T-helper 22 cell (primary cell): ENCODE measurements at places on chromosomes 16 and 17.

DNA sequence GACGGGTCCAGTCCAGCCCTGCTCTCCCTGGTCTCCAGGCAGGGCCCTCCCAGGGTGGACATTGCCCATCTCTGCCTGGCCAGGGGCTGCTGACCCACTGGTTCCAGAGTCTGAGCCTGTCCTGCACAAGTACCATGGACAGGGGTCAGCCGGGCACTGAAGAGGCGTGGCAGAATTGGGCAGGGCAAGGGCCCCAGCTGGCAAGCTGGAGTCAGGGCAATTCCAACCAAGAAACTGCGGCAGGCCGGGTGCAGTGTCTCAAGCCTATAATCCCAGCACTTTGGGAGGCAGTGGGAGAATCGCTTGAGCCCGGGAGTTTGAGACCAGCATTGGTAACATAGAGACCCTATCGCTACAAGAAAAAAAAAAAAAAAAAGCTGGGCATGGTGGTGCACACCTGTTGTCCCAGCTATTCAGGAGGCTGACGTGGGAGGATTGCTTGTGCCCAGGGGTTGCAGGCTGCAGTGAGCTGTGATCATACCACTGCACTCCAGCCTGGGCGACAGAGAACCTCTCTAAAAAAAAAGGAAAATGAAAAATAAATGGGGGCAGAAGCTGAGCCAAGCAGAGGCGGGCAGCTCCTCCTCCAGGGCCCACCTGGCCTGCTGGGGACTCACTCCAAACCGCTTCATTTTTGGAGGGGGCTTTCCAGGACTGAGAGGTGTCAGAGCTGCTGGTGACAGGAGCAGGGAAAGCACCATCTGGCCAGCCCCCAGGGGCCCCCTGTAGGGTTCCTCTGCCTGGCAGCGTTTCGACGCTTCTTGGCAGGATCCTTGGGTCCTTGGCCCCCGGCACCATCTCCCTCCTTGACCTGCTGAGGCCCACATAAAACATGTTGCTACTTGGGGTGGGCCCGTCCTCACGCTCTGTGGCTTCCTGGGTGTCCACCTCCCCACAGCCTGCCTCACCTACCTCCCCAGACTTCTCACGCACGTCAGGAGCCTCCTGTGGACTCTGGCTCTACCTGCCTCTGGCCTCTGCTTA lies 2.9 kb upstream of the MAFG start:
- no peak for DNase-seq

DNA sequence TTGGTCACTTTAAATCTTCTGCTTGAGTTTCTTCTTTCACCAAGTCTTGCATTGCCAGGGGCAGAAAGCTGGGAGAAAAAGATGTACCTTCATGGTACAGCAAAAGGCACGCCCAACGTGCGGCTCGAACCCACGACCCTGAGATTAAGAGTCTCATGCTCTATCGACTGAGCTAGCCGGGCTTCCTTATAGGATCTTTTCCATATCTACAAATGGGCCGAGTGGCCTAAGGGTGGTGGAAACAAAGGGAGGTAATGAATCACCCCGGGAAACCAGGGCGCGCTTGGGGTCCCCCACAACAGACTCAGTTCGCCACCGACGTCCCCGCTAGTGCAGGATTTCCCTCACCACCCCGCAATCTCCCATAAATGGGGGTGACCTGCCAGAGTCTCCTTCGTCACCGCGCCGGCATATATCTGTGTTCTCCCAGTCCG lies 7.5 kb upstream of the OR1F1 start:
- DNase-seq: no peak

GRCh38 chr16:47064775-47065174 lies 79.0 kb downstream of the NETO2 start:
- no peak for DNase-seq

GRCh38 chr16:79468121-79468552 lies 132.4 kb downstream of the MAF start:
- DNase-seq: no peak

DNA sequence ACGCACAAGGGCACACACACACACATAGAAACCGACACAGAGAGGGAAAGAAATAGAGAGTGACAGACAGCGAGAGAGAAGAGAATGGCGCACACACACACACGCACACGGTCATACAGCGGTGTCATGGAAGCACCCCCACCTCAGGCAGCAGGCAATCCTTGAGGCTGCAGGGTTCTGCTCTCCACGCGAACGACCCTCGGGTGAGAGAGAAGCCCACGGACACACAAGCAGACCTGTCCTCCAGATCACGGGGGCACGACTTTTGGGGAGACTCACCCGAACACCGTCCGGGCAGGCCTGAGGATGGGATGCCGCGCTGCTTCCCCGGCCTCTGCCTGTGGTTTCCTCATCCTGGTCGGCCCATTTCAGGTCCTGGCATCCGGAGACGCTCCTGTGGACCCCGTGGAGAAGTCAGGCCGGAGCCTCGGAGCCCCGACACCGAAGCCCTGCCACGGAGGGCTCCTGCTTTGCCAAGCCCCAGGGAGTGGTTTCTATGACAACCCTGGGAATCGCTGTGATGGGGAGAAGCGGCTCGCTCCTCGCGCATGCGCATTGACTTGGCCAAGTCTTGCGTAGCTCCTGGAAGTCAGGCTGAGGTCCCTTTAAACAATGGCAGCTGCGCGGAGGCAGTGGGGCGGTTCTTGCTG lies 118.2 kb upstream of the KCNJ18 start:
- peak; percentile 14 for DNase-seq

DNA sequence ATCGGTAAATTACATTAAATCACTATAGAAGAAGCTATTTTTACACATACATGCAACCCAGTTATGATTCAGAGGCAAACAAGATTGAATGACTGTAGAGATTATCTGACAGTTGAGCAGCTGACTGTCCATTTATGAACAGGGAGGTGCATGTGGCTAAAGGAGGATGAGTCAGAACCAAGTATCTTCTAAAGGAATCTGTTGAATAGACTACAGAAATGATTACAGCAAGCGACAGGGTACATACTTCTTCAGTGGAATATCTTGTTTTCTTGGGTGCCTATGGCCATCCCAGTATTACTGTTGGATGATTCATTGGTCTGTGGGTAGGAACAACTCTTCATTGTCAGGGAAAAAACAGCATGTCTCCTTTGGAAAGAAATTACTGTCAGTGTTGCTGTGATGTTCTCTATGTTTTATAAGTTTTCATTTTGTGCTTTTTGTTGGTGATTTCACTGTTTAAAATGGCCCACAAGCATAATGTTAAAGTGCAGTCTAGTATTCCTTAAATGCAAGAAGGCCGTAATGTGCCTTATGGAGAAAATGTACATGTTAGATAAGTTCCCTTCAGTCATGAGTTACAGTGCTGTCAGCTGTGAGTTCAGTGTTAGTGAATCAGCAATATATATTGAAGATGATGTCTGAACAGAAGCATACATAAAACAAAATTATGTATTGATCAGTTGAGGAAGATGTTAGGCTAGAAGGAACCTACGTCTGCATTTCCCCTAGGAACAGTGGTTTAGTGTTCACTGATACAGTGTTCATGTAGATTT lies 27.0 kb downstream of the CBFB start:
- no peak for DNase-seq

DNA sequence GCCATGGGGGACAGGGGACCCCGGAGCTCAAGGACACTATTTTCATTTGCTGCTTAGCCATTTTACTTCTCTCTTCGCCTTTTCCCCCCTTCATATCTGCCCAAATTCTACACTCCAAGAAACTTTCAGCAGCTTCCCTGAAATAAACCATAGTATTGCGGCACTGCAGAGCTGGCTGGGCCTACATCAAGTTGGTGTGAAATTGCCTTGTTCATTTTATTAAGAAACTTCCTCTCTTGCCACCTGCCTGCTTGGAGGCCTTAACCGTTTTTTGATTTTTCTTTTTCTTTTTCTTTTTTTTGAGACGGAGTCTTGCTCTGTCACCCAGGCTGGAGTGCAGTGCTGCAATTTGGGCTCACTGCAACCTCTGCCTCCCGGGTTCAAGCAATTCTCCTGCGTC lies 7.4 kb upstream of the CPNE2 start:
- no peak for DNase-seq

GRCh38 chr17:27489045-27489715 lies 32.9 kb downstream of the KSR1 start:
- DNase-seq: no peak

DNA sequence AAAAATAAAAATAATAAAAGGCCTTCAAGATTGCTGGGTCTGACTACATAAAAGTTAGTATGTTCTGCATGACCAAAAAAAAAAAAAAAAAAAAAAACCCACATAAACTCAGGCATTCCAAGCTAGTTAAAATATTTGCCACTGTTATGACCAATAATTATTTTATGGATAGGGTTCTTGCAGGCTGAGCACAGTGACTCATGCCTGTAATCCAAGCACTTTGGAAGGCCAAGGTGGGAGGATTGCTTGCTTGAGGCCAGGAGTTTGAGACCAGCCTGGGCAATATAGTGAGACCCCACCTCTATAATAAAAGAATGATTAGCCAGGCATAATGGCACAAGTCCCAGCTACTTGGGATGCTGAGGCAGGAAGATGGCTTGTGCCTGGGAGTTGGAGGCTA lies 8.1 kb downstream of the SCNN1B start:
- DNase-seq: no peak

GRCh38 chr16:89422527-89422904 lies 67.8 kb downstream of the ANKRD11 start:
- no peak for DNase-seq

GRCh38 chr17:62819511-62820221 lies 11.6 kb upstream of the MARCHF10 start:
- DNase-seq: no peak

GRCh38 chr16:16028311-16028999 lies 79.0 kb downstream of the ABCC1 start:
- no peak for DNase-seq

DNA sequence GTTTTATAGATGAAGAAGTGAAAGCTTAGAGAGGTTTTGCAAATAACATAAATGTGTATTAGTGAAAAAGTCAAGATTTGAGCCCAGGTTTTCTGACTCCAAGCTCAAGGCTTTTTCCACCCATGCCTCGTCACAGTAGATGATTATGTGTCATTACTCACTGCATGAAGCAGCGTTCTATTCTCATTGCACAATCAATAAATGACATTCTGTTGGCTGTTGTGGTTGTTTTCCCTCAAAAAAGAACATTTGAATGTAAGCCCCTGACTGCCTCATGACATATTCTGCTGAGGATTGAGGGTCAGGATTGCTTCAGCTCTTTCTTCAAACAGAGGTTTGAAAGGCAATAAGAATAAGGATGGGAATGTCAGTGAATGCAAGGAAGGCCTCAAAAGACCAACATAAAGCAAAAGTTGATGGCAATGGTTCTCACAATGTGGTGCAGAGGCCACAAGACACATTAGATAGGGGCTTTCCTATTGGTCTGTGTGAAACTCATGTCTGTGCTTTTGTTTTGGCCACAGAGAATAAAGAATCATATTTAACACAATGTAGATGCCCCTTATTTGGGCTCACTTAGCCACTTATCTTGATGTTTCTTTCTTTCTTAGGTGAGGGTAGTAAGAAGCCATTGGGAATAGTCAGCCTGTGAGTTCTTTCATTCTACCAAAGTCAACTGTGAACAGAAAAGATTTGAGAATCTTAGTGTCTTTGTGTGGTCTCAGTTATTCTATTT lies 5.4 kb upstream of the MMD start:
- DNase-seq: no peak

GRCh38 chr17:82658796-82659452 lies 10.7 kb upstream of the WDR45B start:
- DNase-seq: no peak

DNA sequence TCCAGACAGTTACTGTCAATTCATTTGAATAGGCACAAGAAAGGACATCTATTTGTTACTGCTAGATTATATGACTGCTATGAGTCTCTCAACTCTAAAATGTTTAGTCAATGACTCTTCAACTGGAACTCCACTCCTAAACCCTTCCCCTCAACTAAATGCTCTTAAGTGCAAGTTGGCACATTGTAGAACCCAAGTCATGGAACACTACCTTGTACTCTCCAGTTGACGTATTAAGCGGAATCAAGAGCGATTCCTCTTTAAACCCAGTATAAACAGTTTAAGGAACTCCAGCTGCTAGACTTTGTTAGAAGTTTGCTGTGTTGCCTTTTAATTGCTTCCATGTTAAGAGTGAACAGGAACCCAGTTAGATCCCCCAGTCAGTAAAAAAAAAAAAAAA lies 44.6 kb downstream of the STH start:
- DNase-seq: no peak

DNA sequence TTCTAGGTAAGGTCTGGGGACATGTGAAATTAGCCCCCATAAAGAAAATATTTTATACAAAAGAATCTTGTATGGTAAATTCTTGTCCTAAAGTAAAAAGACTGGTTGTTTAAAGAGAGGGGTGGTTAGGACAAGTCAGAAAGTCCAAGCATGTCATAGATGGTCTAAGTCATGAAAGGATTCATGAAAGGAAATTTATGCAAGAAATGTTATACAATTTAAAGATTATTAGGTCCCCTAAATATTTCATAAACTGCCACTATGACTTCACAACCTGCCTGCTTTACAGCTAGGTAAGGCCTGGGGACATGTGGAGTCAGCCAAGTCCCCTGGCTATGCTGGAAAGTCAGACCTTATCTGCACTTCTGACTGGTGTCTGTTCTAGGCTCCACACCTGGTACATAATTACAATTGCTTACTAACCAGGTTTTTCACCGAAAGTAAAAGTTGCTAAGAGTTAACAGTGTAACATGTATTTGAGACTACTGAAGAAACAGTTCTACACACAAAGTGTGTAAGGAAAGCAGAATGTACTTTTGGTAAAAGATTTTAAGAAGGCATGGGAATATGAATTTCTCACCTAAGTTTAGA lies 17.0 kb downstream of the N4BP1 start:
- no peak for DNase-seq
